ENCODE measurements at places on chromosomes 7 and 10. TPM values are rescaled to one million over a fixed set of nuclear protein-coding genes. Genes with fewer than 3 reads are reported as not detected.

RET gene
- 0.45 TPM for total RNA-seq

IFIT1B gene
- total RNA-seq = not detected

NACAD gene
- total RNA-seq = 0.19 TPM

DBNL gene
- 75.3 TPM for total RNA-seq

CHST3 gene
- total RNA-seq = 0.16 TPM

Data from activated naive CD4-positive, alpha-beta T cell treated with anti-CD3 and anti-CD28 coated beads, Interleukin-2, amount 50 U/mL, for 72 hours (primary cell).